ENCODE measurements at places on chromosomes 13 and 19.

GRCh38 chr13:43083750-43084149 is 60.4 kb downstream of the DNAJC15 start:
- no peak for DNase-seq
- peaks cover 13% of the 10 kb centered on the region for H3K4me1 ChIP-seq
- H3K27me3 ChIP-seq: no peaks in the 10 kb centered on the region
- no peaks in the 10 kb centered on the region for H3K36me3 ChIP-seq
- H3K27ac ChIP-seq: no peak overlapping the region

DNA sequence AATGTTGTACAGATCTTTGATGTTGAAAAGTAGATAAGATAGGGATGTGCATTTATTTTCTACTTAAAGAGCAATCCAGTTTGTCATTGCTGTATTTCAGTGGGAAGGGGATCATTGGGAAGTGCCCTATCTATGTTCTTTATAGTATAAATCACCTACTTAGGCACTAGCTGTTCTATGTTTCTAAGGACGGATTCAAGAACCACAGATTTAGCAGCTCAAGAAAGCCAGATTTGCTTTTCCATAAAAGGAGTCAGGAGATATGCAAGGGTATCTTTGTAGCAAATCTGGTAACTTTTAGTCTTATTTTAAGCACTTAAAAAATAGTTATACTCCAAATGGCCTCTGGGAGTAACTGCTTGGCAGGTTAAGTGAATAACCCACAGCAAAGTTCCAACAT is 23.7 kb downstream of the DCLK1 start:
- no peaks in the 10 kb centered on the region for H3K36me3 ChIP-seq
- no peaks in the 10 kb centered on the region for H3K27me3 ChIP-seq
- H3K4me3 ChIP-seq: no peak overlapping the region
- DNase-seq: no peak
- H3K27ac ChIP-seq: no peak overlapping the region

DNA sequence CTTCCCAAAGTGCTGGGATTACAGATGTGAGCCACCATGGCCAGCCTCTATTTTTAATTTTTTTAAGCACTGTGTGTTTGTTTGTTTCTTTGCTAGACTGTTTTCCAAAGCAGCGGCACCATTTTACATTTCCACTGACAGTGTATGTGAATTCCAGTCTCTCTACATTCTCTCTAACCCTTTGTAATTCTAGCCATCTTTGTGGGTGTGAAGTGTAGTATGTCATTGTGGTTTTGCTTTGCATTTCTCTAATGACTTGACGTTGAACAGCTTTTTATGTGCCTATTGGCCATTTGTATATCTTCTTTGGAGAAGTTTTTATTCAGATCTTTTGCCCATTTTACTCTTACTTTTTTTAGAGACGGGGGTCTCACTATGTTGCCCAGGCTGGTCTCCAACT is 11.6 kb downstream of the PNPLA6 start:
- H3K4me3 ChIP-seq: no peak overlapping the region
- H3K4me1 ChIP-seq: peaks cover 9% of the 10 kb centered on the region
- H3K27me3 ChIP-seq: no peaks in the 10 kb centered on the region
- H3K27ac ChIP-seq: no peak overlapping the region
- DNase-seq: no peak

GRCh38 chr13:40401911-40402776 is 264.3 kb downstream of the FOXO1 start:
- no peak overlapping the region for H3K4me3 ChIP-seq
- peak overlapping the region; percentile 71 for H3K27ac ChIP-seq
- H3K4me1 ChIP-seq: peaks cover 20% of the 10 kb centered on the region
- no peaks in the 10 kb centered on the region for H3K27me3 ChIP-seq

GRCh38 chr19:15437355-15438123 is 12.2 kb downstream of the WIZ start:
- no peak for DNase-seq
- no peak overlapping the region for H3K4me3 ChIP-seq
- H3K27ac ChIP-seq: peak overlapping the region; percentile 39
- no peaks in the 10 kb centered on the region for H3K27me3 ChIP-seq

GRCh38 chr13:43128504-43128961 is 105.1 kb downstream of the DNAJC15 start:
- H3K27me3 ChIP-seq: no peaks in the 10 kb centered on the region
- no peak overlapping the region for H3K4me3 ChIP-seq
- DNase-seq: peak; percentile 40
- no peaks in the 10 kb centered on the region for H3K36me3 ChIP-seq

- no peak overlapping the region for H3K4me3 ChIP-seq
- no peaks in the 10 kb centered on the region for H3K4me1 ChIP-seq
- no peak for DNase-seq
- no peaks in the 10 kb centered on the region for H3K27me3 ChIP-seq
Measured at GRCh38 chr13:78339927-78340326, 263.4 kb downstream of the POU4F1 start.

DNA sequence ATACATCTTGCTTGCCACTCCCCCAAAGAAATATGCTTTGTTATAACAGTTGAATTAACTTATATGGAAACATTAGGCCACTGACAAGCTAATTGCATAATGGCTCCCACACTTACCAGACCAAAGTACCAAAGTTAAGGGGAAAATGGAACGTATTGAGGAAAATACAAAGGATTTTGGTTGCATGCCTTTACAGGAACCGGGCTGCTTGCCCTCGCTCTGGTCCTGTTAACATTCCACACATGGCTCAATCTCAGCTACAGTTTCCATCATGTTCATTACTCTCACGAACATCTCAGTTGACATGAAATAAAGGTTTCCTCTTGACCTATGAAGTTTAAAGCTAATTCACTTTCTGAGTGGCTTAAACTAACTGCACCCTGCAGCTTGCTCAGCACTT is 220.7 kb upstream of the RXFP2 start:
- H3K4me3 ChIP-seq: no peak overlapping the region
- H3K36me3 ChIP-seq: no peaks in the 10 kb centered on the region
- no peak for DNase-seq
- H3K27ac ChIP-seq: no peak overlapping the region
- peaks cover 3% of the 10 kb centered on the region for H3K27me3 ChIP-seq
- H3K4me1 ChIP-seq: no peaks in the 10 kb centered on the region

GRCh38 chr13:41019011-41019487 is at the start of gene ELF1:
Gene ELF1 (minus strand): TSS chr13:41019316. CDS start chr13:40982054, 37,262 bp downstream.
- H3K36me3 ChIP-seq: no peaks in the 10 kb centered on the region
- DNase-seq: peak; percentile 83
- peak within 1 kb of the TSS; percentile 9 for H3K4me3 ChIP-seq
- H3K27me3 ChIP-seq: no peaks in the 10 kb centered on the region
- H3K4me1 ChIP-seq: peaks cover 78% of the 10 kb centered on the region

DNA sequence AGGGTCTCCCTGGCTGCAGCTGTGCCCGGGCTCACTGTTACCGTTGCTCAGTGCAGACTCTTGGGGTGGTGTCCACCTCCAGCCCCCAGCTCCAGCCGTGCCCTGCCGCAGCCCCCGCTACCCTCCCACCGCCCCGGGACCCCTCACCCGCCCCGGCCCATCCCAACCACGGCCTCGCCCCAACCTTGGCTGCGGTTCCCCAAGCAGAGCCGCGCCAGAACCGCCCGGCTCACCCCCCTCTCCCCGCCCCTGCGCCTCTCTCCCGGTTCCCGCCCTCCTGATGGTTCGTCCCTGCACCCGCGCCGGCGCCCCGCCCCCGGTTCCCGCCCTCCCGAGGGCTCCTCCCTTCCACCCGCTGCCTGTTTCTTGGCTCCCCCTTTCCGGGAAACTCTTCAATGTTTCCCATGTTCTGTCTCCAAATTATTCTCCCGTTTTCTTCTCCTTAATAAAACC is 40.3 kb downstream of the ANKRD10 start:
- peak; percentile 89 for DNase-seq
- H3K4me3 ChIP-seq: no peak overlapping the region
- no peaks in the 10 kb centered on the region for H3K36me3 ChIP-seq
- no peak overlapping the region for H3K27ac ChIP-seq
- peaks cover 25% of the 10 kb centered on the region for H3K4me1 ChIP-seq

GRCh38 chr13:110910013-110910890 is 4.6 kb downstream of the ANKRD10 start:
- no peak overlapping the region for H3K4me3 ChIP-seq
- DNase-seq: no peak
- H3K4me1 ChIP-seq: peaks cover 73% of the 10 kb centered on the region
- no peaks in the 10 kb centered on the region for H3K36me3 ChIP-seq

GRCh38 chr13:104057861-104058260 is 991.6 kb upstream of the SLC10A2 start:
- H3K36me3 ChIP-seq: no peaks in the 10 kb centered on the region
- H3K4me1 ChIP-seq: no peaks in the 10 kb centered on the region
- no peaks in the 10 kb centered on the region for H3K27me3 ChIP-seq
- DNase-seq: no peak
- no peak overlapping the region for H3K4me3 ChIP-seq

- no peak overlapping the region for H3K4me3 ChIP-seq
- no peak overlapping the region for H3K27ac ChIP-seq
- no peak for DNase-seq
- H3K36me3 ChIP-seq: no peaks in the 10 kb centered on the region
- H3K27me3 ChIP-seq: no peaks in the 10 kb centered on the region
- H3K4me1 ChIP-seq: no peaks in the 10 kb centered on the region
Measured at GRCh38 chr13:78521091-78521490, 82.3 kb downstream of the POU4F1 start.

GRCh38 chr19:34172661-34173192 is 423 bp downstream of the LSM14A start:
- H3K27ac ChIP-seq: peak overlapping the region; percentile 99
- peaks cover 52% of the 10 kb centered on the region for H3K4me1 ChIP-seq
- no peaks in the 10 kb centered on the region for H3K36me3 ChIP-seq
- DNase-seq: no peak

DNA sequence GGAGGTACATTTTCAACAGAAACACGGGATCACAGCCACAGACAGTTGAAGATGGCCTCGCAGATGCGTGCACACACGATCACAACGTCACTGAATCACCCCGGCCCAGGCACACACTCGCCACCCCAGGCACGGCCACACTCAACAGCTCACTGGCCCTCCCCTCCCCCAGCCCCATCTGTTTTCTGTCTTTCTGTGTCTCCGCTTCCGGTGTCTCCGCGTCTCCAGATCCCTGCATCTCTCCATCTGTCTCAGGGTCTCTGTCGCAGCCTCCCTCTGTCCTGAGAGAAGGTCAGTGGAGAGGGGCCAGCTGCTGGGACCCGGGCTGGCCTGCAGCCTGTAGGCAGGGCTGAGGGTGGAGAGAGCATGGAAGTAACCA is 3.8 kb upstream of the ATP1A3 start:
- peaks cover 15% of the 10 kb centered on the region for H3K4me1 ChIP-seq
- no peaks in the 10 kb centered on the region for H3K36me3 ChIP-seq
- no peaks in the 10 kb centered on the region for H3K27me3 ChIP-seq
- H3K27ac ChIP-seq: no peak overlapping the region

DNA sequence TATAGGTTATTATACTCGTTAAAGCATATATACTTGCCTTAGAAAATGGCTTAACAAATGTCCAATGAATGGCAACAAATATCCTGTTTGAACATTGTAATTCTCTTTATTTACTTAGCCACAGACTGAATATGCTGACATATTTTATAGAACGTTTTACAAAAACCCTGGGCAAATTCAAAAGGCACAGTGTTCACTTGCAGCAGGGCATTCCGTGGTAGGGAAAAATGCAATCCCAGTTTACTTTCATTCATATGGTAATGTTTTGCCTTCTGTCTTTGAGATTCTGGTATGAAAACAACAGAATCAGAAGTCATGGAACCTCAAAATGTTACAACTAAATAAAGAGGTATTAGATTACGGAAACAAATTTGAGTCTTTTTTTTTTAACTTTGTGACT is 56.2 kb upstream of the MYCBP2 start:
- no peak overlapping the region for H3K27ac ChIP-seq
- no peak for DNase-seq
- H3K36me3 ChIP-seq: no peaks in the 10 kb centered on the region
- H3K4me1 ChIP-seq: no peaks in the 10 kb centered on the region
- H3K27me3 ChIP-seq: no peaks in the 10 kb centered on the region

DNA sequence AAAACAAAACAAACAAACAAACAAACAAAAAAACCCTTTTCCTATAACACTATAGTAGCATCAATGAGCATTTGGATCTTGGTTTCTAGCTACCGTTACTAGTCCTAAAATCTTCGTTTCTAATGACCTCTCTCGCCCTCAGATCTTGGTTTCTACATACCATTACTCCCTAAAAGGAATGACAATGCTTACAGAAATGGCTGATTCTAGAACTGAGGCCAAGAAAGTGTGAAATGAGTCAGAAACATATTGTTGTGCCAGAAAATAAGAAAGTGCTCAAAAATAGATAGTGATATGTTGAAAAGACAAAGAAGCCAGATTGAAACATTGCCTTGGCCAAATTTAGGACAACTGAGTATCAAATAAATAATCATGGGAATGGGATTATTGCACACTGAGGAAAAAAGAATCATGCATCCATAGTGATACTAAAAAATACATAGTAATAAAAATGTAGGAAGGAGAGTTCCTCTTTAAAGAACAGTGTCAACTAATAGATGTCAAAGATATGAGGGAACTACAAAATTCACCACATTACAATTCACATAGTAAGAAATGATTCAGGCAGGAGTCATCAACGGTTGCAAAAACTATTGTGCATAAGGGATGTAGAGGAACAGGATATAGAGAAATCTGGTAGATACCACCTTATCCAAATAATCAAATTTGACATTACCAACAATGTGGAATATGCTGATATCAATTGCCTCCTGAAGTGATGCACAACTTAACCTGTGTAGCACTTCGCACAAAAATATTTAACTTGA is 386.6 kb downstream of the DIAPH3 start:
- no peak overlapping the region for H3K4me3 ChIP-seq
- no peaks in the 10 kb centered on the region for H3K4me1 ChIP-seq
- H3K36me3 ChIP-seq: no peaks in the 10 kb centered on the region
- H3K27me3 ChIP-seq: no peaks in the 10 kb centered on the region

Measured in body of pancreas (tissue), 4 donors.